Erythroblast (primary cell): ENCODE measurements at places on chromosomes 7 and 10.

- no peak for DNase-seq
These were observed 56.9 kb downstream of the ATAD1 start for GRCh38 chr10:87761153-87761552.

GRCh38 chr10:92404612-92405418, 113.8 kb downstream of the MARCHF5 start:
- DNase-seq, result no peak

DNA sequence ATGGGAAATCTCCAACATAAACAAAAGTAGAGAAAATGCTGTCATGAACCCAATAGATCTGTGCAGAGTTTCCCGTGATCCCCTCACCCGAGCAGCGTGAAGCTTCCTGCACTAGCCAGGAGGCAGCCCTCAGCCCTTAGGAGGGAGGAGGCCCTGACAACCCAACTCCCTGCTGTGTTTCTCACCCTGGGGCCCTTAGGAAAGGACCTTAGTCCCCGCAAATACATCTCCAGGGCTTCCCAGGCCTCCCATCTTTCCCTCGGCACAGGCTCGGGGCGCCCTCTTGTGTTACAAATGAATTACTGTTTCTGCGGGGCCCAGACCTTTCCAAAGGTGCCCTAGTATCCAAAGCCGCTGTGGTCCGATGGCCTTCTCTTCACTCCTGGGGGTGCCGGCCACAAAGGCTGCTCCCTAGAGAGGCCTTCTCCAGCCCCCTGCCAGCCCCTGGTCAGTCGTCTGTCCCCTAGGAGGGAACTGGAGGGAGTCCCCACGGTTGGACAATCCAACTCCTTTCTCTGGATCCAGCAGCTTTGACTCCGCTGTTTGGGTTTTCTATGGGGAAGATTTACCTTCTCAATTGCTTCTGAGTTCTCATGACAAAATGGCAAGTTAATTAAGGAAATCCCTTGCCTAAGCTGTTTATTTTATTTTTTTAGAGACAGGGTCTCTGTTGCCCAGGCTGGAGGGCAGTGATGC, 49.9 kb upstream of the SH2B2 start:
- peak; percentile 55 for DNase-seq

DNA sequence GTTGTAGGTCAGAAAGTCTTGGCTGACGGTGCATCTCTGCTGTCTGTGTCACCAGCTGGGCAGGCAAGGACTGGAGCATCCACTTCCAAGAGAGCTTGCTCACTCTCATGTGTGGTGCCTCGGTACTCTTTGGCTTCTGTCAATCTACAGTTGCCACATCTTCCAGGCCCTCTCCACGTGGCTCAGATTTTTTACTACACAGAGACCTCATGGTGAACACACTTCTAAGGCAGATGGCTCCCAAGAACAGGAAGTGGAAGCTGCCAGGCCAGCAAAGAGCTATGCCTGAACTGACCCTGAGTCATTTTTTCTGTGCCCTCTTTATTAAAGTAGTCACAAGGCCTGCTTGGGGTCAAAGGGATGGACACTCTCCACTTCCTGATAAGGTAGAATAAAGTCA, 351.5 kb upstream of the AUTS2 start:
- no peak for DNase-seq

- DNase-seq, result no peak
These were observed 10.7 kb downstream of the XPNPEP1 start for GRCh38 chr10:109912335-109913281.

DNA sequence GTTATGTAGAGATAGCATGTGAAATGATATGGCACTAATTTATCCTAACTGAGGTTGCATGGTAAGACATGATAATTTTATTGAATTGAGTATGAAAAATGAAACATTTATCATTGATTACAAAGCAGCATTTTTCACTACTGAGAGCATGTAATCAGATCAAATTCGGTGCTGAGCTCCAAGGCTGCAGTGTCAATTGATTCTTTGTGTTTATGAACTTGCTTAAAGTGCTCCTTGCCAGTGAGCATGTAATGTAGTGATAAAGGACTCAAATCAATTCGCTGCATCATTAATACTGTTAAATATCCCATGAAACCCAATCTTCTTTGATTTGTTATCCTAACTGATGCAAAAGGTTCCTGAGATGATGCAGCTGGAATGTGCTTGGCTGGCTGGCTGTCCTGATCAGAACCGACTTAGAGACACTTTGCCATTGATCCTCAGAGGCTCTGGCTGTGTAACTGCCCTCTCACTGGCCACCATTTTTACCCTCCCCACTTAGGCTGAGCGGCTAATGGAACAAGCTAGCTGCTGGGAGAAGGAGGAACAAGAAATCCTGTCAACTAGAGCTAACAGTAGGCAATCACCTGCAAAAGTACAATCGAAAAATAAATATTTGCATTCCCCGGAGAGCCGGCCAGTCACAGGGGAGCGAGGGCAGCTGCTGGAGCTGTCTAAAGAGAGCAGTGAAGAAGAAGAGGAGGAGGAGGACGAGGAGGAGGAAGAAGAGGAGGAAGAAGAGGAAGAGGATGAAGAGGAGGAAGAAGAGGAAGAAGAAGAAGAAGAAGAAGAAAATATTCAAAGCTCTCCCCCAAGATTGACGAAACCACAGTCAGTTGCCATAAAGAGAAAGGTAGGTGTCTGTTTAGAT, 89.8 kb upstream of the SAMD8 start:
- no peak for DNase-seq

DNA sequence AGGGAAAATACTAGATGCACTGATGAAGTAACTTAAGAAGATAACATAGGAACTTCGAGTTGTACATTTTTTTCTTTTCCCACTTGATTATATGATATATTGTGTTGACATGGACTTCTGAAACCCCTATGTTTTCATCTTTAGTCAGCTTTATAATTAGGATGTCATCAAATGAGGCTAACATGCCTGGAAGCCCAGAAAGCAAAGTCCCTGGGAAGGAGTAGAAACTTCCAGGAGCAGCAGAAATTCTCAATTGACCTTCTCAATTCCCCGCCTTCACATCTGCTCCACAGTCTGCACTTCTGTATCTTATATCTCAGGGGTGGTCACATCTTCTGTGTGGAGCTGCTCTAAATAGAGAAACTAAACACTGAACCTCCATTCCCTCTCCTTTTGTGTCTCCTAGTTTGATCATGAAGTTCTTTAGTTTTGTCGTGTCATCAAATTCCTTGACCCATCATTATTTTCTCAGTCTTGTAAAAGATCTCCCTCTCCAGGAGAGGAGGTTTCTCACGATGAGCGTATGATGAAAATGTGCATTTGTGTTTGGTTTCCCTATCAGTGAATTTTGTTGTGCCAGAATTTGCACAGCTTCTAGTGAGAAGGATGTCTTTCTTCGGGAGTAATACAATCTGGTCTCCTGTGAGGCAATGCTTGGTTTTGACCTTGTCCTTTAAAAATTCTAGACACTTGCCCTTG, 303.3 kb downstream of the SUGCT start:
- DNase-seq, result no peak

DNA sequence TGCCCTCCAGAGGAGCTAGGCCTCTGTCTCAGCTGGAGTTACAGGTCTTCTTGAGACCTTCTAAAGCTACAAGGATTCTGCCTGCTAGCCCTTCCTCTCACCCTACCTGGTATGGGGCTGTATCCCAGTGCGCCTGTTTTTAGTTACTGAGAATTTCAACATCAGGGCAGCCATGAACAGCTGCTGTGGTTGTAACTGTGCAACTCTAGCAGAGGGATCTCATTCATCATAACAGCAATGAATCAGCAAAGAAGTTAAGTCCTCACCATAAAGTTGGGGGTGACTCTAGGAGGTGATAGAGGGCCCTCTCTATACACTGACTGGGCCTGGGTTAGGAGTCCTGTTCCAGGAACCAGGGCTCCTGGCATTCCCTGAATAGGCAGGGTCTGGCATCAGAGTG, 14.0 kb upstream of the CDH23 start:
- no peak for DNase-seq

DNA sequence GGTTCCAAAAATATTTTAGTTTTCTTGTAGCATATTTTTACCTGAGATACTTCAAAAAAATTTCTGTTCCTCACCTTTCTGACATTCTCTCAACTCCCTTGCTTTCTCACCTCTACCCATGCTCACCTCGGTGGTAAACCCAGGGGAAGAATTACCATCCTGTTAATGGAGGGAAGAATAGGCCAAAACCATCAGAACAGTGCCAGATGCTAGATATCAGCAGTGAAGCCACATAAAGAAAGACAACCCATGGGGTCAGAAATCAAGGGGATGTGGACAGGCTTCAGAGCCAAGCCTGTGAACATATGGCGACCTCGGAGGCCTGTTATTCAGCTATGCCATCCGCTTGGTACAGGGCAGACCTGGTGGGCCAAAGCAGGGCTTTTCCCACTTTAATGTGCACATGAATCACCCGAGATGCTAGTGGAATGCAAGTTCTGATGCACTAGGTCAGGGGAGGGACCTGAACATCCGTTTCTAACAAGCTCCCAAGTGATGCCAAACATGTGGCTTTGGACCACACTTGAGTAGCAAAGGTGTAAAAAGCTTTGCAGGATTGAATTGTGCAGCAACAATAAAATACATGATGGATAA, 125.5 kb downstream of the NPY start:
- no peak for DNase-seq

GRCh38 chr10:35178331-35178730, 51.7 kb downstream of the CREM start:
- DNase-seq, result no peak

GRCh38 chr10:24617771-24618396, 105.8 kb downstream of the ARHGAP21 start:
- peak; percentile 83 for DNase-seq

DNA sequence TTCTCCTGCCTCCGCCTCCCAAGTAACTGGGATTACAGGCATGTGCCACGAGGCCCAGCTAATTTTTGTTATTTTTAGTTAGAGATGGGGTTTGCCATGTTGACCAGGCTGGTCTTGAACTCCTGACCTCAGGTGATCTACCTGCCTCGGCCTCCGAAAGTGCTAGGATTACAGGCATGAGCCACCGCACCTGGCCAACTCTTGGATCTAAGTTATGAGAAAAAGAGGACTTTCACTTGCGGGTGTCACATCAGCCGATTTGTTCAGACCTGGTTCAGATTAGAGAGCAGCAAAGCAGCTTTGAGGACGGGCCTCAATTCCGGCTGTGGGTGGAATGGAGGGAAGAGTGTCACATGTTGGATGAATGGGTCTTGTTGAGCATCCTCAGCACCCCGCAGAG, 61.0 kb upstream of the FGFR2 start:
- no peak for DNase-seq

DNA sequence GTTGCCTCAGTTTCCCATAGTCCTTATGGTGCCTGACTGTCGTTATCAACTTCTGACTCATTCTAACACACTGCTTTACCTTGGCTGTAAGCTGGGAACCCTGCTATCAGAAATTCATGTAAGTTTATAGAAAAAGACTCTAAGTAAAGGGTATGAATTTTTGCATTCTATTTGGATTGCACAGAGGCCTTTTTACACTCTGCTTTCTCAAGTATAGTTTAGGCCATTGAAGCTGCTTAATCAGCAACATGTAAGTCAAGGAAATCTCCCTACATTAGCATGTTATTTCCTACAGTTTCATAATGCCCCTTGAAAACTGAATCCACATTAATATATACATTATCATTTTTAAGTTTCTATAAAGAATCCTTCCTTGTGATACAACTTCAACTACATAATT, 17.1 kb upstream of the ITGB8 start:
- no peak for DNase-seq

GRCh38 chr7:82559193-82559805, 115.7 kb upstream of the CACNA2D1 start:
- DNase-seq, result no peak

GRCh38 chr7:75937958-75938786, 23.2 kb downstream of the POR start:
- peak; percentile 88 for DNase-seq

- DNase-seq, result no peak
These were observed 48.7 kb downstream of the IKZF1 start for GRCh38 chr7:50353201-50353600.

DNA sequence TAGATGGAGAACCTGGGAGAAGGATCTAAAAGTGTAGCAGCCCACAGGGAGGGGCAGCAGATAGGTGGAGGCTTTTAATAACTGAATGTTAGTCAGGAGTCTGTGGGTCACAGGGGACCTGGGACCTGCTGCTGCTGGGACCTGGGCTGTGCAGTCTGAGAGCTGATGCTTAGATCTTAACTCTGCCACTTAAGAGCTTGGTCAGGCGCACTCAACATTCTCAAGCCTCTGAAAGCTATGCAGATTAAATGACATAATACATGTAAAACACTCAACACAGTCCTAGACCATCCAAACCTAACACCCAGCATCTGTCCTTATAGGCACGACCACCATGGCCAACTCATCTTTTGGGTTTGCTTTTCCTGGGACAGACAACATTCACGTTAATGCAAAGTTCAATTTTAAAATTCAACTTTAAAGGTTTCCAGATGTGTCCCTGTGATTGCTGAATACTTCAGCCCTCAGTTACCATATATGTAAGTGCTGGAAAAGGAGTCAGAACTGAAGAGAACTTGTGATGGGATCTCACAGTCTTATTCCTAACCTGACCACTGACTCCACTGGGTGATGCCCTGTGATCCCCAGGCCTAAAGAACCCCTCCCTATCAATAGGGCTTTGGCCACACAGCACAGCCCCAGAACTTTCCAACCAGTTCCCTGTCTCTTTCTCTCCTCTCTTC, 321.0 kb downstream of the PLXNA4 start:
- no peak for DNase-seq

DNA sequence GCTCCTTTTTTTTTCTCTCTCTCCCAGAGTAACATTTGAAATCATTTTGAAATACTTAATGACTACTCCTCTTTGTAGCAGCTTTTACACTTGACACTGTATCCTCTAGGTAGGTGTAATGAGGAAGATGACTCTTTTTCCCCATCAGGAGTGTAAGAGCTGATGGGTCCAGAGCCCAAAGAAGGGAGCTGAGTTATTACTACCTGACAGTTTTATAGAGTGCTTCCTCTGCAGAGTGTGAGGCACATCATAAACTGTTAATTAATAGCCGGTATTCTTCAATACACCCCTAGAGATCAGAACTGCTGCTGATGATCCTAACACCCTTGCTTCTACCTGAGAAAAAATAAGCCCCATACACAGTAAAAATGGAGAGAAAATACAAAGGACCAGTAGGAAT, 279.8 kb upstream of the SEMA3A start:
- no peak for DNase-seq

DNA sequence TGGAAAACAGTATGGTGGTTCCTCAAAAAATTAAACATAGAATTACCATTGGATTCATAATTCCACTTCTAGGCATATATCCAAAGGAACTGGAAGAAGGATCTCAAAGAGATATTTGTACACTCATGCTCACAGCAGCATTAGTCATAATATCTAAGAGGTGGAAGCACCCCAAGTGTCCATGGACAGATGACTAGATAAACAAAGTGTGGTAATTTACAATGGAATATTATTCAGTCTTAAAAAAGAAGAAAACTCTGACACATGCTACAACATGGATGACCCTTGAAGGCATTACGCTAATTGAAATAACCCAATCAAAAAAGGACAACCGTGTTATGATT, 594.2 kb downstream of the KCNMA1 start:
- DNase-seq, result no peak

- DNase-seq, result no peak
These were observed 255.4 kb downstream of the WDR11 start for GRCh38 chr10:121106611-121107010.
